ENCODE measurements at places on chromosomes 11 and 22.

GRCh38 chr11:32341620-32342613 is 93.4 kb downstream of the WT1 start:
- DNase-seq: no peak

GRCh38 chr11:66637557-66638176 is 836 bp upstream of the RBM4 start:
- DNase-seq: no peak

DNA sequence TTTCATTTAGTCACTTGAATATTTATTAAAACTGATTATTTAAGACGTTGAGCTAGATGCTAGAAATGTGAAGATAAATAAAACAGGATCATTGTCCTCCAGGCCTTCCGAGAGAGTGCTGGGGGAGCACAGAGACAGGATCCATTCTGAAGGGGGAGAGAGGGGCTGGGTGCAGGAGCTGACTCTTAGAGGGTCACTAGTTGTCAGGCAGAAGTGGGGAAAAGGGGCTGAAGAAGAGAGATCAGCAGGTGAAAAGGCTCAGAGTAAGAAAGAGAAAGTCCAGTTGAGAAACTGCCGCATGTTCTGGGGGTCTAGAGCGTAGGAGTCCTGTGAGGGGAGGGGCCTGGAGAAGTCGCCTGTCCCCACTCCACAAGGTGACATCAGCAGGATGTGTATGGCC is 206.2 kb upstream of the SNX19 start:
- no peak for DNase-seq

- DNase-seq: no peak
These were observed 180.1 kb upstream of the ISX start for GRCh38 chr22:34885852-34886251.

- DNase-seq: no peak
These were observed 11.1 kb downstream of the CCND1 start for GRCh38 chr11:69651834-69652620.

DNA sequence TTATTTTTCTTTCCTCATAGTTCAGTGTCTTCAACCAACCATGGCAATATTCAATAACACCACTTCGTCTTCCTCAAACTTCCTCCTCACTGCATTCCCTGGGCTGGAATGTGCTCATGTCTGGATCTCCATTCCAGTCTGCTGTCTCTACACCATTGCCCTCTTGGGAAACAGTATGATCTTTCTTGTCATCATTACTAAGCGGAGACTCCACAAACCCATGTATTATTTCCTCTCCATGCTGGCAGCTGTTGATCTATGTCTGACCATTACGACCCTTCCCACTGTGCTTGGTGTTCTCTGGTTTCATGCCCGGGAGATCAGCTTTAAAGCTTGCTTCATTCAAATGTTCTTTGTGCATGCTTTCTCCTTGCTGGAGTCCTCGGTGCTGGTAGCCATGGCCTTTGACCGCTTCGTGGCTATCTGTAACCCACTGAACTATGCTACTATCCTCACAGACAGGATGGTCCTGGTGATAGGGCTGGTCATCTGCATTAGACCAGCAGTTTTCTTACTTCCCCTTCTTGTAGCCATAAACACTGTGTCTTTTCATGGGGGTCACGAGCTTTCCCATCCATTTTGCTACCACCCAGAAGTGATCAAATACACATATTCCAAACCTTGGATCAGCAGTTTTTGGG is at the start of gene OR51T1:
Gene OR51T1, plus strand, starts transcription at position 41 of the 641 bp plus-strand sequence. Its CDS starts 0 bp downstream, at position 41.
- no peak for DNase-seq

GRCh38 chr11:134529212-134530096 is 117.4 kb upstream of the B3GAT1 start:
- no peak for DNase-seq

- no peak for DNase-seq
These were observed 436.9 kb downstream of the BUD13 start for GRCh38 chr11:116335891-116336290.

- no peak for DNase-seq
These were observed 12.4 kb upstream of the PRAME start for GRCh38 chr22:22571429-22571828.

DNA sequence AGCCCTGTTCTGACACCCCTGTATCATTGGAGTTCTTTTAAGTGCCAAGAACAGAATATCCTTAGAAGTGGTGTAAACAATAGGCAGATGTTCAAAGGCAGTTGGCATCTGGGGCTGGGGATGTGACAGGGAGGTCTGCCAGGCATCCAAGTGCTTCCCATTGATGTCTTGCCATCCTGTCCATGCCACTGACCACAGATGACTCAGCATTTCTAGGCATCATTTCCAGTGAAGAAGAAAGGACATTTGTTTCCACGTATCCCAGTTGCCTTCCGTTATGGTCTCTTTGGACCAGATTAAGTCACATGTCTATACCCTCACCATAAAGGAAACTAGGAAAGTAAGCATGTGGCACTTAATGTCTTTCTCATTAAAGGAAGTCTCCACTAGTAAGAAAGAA is 76.7 kb upstream of the BARX2 start:
- DNase-seq: peak; percentile 33

DNA sequence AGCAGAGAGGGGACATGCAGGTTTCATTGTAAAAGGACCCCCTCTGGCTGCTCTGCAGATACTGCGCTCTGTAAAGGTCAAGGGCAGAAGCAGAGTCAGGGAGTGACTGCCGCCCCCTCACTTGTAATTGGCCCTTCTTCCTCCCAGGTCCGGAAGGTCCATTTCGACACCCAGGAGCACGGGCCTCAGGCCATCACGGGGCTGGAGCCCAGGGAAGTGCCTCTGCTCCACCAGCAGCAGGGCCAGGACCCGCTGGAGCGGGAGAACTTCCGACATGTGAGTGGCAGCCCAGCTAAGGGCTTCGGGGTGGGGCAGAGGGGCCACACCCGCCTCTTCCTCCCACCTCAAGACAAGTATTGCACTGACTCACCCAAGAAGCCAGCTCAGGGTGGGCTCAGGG is 24.0 kb upstream of the LRRC10B start:
- DNase-seq: no peak

DNA sequence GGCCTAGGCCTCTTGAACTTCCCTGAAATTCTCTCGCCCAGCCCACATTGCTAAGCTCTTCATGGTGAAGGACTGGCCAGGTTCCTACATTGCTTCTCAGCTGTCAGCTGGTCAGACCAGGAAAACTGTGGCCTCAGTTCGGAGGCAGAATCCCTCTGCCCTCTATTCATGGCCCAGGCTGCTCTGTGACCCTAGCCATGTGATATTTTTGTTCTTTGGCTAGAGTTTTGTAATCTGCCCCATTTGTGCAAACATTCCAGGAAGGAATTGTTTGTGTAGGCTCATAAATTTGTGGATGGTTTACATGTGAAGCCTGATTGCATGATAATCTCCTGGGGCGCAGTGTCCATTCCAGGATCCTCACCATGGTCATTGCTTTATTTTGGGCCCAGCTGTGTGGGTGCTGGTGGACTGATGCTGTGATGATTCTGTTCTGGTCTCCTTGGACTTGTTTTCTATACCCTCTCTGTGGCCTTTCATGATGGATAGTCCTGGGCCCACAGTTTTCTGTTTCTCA is 149.1 kb upstream of the E2F8 start:
- no peak for DNase-seq

GRCh38 chr11:99683933-99684332 is 663.2 kb downstream of the CNTN5 start:
- no peak for DNase-seq

- no peak for DNase-seq
These were observed 10.5 kb upstream of the MUC2 start for GRCh38 chr11:1064167-1064566.

- DNase-seq: peak; percentile 13
These were observed 87.5 kb downstream of the YAP1 start for GRCh38 chr11:102197670-102198139.

DNA sequence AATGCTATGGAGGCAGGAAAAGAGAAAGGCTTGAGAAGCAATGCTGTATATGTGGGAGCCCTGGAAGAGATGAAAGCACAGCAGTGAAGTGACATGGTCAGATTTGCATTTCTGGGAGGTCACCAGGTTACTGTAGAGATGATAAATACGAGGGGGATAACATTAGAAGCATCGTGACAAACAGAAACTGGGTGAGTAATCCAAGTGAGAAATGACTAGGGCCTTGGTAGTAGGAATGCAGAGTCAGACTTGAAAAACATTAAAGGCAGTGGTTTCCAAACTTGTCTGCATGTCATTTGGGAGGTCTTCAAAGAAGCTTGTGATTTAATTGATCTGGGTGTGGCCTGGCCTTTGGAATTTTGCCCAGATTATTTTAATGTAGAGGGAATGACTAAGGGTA is 43.9 kb downstream of the CCDC34 start:
- DNase-seq: no peak

GRCh38 chr22:47189056-47189916 is 426.8 kb downstream of the TBC1D22A start:
- DNase-seq: no peak

- peak; percentile 88 for DNase-seq
These were observed 7.7 kb downstream of the SLC25A18 start for GRCh38 chr22:17570851-17571631.

GRCh38 chr11:134098566-134099184 is 29.8 kb downstream of the JAM3 start:
- DNase-seq: no peak

GRCh38 chr11:76459299-76459698 is 14.5 kb downstream of the EMSY start:
- no peak for DNase-seq

DNA sequence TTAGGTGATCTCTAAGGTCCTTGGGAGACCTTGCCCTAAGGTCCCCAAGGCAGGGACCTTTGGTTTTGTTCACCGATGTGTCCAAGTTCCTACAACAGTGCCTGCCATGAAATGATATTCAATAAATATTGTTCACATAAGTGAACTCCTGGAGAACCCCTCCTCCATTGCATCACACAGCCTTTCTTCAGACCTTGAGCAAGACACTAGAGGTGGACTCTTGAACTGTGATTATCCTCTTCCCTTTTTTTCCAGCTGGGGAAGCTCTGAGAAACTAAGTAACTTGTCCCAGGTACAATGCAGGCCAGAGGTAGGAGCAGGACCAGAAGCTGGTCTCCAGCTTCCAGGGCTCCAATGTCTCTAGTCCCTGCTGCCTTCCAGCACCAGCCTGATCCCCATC is 76.6 kb upstream of the LMO1 start:
- no peak for DNase-seq

GRCh38 chr11:125079878-125080530 is 16.9 kb downstream of the SLC37A2 start:
- DNase-seq: no peak

- DNase-seq: no peak
These were observed 4.8 kb downstream of the MUC5B start for GRCh38 chr11:1227551-1228100.

- DNase-seq: no peak
These were observed 117.0 kb upstream of the BLID start for GRCh38 chr11:122232985-122233384.

GRCh38 chr22:20261848-20262581 is 6.1 kb downstream of the RTN4R start:
- DNase-seq: no peak

GRCh38 chr22:32475468-32476010 is 928 bp downstream of the FBXO7 start:
- DNase-seq: no peak

DNA sequence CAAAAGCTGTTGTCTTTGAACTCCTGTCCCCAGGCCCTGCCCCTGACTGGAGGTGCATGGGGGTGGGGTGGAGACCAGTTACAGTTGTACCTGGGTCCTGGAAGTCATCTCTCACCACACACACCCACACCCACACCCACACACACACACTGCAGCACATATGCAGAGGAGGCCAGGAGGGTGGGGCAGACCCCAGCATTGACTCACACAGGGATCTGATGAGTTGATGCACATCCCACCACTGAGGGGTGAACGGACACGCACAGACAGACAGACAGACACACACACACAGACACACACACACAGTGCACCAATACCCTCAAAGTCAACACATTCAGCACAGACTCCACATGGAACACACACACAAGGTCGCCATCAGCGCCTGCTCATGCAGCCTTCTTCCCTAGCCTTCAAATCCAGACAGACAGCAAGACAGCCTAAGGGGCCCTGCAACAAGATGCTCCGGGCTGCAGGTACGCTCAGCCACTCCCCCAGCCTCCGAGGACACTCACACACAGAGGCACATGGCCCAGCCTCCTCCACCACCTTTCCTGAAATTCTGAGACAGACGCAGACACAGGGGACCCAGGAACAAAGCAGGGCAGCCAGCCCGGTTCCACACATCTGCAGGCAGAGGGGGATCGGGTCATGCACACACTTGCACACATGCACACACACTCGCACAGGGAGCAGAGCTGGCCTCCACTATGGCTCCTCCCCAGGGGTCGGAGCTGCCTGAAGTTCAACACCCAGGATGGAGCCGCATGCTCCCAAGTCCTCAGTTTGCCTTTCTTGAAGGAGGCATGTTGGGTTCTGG is 26.5 kb downstream of the SYT7 start:
- DNase-seq: no peak

GRCh38 chr22:19848298-19849224 is 6.1 kb downstream of the GNB1L start:
- no peak for DNase-seq

DNA sequence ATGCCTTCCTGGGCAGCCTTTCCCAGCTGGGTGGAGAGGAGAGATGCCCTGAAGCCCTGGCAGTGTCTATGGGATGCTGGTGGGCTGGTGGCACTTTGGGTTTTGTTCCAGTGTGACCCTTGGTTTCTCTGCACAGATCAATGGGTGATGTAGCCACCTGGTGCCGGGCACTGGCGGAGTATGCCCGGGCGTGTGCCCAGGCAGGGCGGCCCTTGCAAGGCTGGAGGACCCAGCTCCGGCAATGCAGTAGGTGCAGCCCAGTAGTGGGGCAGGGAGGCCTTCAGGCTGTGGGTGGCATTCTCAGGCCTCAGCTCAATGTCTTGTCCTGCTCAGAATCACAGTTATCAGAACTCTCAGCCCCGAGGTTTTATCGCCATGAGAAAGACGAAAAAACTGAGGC is 11.9 kb downstream of the OTOG start:
- no peak for DNase-seq

GRCh38 chr22:19995611-19996339 is 20.8 kb downstream of the ARVCF start:
- no peak for DNase-seq

DNA sequence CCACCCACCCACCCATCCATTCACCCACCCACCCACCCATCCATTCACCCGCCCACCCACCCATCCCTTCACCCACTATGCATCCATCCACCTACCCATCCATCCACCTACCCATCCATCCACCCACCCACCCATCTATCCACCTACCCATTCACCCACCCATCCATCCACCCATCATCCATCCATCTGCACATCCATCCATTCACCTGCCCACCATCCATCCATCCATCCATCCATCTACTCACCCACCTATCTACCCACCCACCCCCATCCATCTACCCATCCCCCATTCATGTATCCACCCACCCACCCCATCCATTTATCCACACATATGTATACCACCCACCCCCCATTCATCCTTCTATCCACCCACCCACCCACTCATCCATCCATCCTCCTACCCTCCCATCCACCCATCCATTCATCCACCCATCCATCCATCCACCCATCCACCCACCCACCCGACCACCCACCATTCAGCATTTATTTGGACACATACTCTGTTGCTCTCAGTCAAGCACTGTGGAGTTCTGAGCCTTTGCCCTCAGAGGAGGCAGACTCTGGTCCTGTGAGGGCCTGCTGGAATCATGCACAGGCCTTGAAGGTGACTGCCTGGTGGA is 380.1 kb downstream of the TBC1D22A start:
- DNase-seq: no peak

All from globus pallidus (tissue), 1 donor.